ENCODE measurements at places on chromosomes 6 and 20.

DNA sequence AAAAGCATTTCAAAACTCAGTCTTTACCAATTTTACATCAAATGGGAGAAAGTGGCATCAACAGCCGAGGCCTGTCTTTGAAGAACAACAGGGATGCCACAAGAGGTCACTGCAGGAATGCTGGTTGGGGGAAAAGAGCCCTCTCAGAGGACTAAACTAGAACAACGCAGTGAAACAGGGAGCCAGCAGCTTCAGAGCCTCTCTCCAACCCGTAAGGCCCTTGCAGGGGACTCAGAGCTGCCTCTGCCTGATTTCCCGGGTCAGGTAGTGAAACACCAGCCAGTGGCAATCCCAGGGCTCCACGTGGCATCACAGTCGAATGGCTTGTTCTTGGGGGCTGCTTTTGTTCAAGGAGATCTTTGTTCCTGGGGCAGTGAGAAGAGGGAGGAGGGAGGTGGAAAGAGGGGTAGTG lies 55.0 kb upstream of the KCNK16 start:
- DNase-seq = peak; percentile 92

DNA sequence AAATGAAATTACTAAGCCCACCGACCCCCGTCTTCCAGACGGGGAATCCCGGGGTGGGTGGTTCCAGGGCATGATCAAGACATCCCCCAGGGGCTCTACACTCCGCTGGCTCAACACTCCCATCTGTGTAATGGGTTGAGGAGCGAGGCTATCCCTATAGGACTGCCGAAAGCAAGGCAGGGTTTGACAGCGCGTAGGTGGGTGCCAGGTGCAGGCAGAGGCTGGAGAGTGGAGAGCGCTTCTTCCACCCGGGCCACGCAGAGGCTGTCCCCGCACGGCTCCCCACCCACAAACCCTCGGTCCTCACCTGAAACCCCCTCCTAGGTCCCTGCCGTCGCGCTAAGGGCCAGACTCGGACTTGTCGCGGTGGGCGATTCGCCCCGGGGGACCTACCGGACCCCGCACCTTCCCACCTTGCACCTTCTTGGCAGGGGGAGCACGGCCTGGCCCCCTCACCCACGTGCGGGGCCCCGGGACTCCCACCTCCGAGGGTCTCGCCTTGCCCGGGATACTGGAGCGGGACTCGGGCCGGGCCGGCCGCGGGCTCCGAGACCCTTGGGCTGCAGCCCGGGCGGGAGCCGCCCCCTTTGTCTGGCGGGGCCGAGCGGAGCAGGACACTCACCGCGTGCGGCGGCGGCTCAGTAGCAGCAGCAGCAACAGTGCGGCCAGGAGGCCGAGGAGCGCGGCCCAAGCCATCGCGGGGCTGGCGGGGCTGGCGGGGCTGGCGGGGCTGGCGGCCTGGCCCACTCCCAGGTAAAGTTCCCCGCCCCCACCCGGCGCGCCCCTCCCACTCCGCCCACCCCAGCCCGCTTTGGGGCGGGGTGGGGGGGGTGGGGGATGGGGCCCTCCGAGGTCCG lies at the start of gene PTGIS:
PTGIS (minus strand) TSS at position 717 of the 857 bp plus-strand sequence; CDS start at position 696, 21 bp downstream.
- DNase-seq = no peak

GRCh38 chr6:75611702-75612375 lies 10.2 kb downstream of the SENP6 start:
- no peak for DNase-seq

GRCh38 chr6:3159805-3160781 lies 2.7 kb upstream of the TUBB2A start:
- no peak for DNase-seq

DNA sequence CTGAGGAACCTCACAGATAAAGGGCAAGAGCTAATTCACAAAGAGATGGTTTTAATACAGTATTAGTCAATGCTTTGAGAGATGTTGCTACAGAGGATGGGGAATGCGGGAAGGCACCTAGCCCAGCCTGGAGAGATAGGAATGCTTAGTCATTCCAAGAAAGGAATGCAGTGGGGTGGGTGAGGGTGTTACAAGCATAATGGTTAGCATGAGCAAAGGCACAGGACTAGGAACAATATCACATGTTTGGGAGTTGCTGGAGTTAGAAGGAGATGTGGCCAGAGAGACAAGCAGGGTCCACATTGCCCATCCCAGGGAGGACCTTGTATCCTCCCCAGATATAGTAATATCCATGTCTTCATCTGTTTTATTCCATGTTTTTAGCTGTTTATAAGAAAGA lies 107.0 kb upstream of the OGFRL1 start:
- no peak for DNase-seq

DNA sequence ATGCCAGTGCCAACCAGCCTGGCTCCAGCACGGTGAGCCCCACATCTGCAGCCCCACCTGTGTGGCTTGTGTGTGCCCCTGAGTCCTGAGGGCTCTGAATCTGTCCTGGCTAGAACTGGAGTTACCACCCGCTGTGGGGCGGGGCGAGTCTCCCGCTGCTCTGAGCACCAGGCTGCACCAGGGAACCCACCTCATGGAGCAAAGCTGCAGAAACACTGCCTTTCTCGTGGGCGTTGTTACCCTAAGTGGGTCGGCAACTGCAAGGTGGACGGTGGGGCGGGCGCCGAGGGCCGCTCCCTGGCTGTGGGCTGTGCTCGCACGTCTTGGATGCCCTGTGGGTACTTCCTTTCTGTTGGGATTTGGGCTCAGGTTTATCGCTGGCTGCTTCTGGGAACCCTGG lies 12.7 kb upstream of the ZBTB46 start:
- DNase-seq = no peak

GRCh38 chr6:150641398-150642139 lies 41.9 kb downstream of the PLEKHG1 start:
- peak; percentile 45 for DNase-seq

DNA sequence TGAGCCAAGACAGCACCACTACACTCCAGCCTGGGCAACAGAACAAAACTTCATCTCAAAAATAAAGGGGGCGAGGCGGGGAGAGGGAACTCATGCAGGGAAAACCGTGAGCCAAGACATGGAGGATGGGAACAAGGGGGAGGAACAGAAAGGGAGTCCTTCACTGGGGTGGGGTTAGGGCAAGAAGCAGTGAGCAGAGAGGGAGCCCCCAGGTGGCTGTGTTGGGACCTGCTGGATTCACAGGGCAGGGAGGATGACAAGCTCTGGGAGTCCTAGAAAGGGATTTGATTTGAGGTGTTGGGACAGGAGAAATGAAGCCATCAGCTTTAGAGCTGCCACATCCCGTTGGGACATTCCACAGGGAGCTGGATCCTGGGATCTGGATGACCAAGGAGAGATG lies 90.6 kb upstream of the TOP1 start:
- no peak for DNase-seq

DNA sequence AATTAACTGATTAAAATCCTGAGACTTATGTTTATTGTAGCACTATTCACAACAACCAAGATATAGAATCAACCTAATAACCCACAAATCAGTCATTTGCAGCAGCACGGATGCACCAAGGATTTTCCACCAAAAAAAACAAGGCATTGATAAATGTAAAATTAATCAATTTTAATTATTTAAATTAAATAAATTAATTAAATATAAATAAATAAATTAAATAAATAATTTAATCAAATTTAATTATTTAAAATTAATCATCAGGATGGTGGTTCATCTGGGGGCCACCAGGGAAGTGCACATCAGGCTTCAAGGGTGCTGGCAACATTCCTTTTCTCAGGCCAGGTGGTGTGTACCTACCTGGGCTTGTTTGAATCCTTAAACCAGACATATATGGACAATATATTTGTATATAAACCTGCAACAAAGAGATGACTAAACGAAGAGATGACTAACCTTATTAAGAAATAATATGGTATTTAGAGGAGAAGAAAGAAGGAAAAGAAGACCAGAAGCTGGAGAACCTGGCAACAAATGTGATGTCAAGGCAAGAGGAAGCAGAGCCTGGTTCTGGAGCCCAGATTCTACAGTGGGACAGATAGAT lies 89.2 kb downstream of the CD164 start:
- no peak for DNase-seq

DNA sequence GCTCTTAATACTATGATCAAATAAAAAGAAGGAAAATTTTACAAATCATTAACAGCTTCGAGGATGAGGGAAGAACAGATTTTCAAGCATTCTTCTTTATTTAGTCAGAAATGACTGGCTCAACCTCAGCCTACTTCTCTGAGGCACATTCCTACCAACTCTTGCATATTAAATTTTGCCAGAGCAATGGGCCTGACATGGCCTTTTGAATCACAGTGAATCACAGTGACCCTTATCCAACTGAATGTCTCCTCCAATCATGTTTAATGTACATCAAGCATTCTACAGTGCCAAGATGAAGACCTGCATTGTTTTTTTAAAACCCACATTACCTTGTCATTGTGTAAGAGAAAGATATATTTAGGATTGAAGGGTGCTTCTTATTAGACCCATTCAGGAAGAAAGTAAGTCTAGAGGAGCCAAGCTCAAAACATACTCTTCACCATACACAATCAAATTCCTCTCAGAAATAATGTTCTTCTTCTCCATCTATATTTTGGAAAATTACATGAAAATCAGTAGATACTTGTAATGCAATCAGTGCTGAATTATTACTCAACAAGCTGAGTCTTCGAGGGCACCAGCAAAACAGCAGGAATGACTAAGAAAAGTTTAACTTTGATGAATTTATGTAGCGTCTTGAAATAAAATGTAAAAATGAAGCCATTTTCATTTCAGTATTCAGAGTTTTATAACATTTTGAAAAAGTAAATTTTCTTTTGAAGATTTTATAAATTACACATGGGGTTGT lies 44.1 kb upstream of the MOXD1 start:
- DNase-seq = no peak

- peak; percentile 57 for DNase-seq
These were observed 195.7 kb downstream of the FARS2 start for GRCh38 chr6:5457041-5457440.

DNA sequence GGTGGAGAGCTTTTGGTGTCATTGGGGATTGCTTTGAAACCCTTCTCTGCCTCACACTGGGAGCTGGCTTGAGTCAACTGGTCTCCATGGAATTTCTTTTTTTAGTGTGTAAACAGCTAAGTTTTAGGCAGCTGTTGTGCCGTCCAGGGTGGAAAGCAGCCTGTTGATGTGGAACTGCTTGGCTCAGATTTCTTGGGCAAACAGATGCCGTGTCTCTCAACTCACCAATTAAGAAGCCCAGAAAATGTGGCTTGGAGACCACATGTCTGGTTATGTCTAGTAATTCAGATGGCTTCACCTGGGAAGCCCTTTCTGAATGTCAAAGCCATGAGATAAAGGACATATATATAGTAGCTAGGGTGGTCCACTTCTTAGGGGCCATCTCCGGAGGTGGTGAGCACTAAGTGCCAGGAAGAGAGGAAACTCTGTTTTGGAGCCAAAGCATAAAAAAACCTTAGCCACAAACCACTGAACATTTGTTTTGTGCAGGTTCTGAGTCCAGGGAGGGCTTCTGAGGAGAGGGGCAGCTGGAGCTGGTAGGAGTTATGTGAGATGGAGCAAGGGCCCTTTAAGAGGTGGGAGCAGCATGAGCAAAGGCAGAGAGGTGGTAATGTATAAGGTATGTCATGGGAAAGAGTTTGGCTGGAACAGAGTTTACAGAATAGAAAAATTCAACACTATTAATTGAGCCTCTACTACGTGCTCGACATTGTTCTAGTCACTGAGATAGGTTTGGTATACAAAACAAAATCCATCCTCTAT lies 31.2 kb downstream of the SRSF3 start:
- no peak for DNase-seq

DNA sequence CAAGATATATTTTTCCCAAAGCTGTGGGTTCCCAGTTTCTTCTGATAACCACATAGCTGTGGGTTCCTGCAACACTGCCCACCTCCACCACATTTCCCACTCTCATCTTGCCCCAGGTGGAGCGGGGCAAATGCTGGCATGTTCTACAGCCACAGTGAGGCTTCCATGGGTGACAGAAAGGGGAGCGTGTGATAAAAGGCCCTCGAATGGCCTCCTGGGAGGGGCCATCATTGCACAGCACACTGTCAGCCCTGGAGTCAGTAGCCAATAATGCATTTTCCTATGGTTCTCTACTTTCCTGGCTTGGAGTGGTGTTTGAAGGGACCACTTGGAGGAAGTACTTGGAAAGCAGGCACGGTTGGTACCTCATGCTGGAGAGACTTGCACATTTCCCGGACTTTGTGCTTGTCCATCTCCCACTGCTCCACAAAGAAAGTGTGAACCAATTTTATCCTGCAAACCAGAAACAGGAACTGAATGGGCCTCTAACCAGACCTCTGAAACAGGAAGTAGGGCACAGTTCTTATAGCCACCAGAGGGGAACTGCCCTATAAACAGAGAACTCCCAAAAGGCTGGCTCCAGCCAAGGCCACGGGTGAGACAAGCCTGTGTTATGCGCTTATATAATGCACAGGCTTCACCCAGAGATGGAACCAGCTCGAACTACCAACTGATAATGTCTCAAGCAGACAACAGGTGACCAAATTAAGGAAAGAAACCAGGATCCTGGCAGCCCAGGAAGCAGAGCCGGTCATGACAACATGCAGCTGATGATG lies 8.6 kb downstream of the MAP3K5 start:
- peak; percentile 57 for DNase-seq

DNA sequence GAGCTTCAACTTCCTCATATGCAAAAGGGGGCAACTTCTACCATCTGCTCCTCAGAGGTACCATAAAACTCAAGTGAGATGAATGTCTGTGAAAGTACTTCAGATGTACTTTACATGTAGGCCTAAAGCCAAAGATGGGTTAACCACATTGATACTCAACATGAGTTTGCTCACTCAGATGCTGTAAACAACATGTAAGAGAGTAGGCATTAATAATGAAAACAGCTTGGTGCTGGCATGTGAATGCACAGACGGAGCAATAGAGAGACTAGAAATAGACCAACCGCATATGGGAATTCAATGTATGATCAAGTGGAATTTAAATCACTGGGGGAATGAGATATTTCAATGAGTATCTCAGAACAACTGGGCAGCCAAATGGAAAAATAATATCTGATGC lies 143.8 kb upstream of the CDYL start:
- DNase-seq = no peak

DNA sequence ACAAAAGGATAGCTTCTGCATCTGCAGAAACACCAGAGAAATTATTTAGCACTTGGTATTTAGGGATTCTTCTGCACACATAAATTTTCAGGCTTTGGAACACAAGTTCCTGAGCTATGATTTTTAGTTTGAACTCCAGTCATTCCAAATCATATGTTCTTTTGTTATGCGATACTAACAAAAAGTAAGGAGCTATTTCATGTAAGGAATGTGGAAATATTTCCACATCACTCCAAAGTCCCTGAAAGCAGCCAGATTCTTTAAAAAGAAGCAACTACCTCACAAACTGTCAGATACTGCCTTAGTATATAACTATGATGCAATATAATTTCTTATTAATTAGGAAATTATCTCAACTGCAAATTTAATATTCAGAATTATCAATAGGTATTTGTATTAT lies 106.9 kb downstream of the RNGTT start:
- DNase-seq = no peak

DNA sequence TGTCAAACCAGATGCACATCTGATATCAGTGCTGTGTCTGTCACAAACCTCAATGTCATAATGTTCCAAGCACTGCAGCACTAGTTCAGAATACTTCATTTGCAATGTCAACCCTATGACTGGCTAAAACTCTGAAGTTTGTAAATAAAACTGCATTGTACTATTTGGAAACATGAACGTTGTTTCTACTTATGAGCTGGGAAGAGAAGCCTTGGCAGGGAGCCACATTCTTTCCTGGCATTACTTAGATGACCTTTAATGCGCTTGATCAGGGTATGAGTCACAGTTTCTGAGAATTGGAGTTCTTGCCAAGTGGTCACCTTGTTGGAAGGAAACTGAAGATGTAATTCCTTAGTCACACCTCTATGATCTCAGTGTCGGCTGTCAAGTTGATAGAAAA lies 664.8 kb upstream of the MMS22L start:
- DNase-seq = no peak

Measured in Ammon's horn (tissue), 1 donor.